ENCODE measurements at places on chromosomes 2 and 18.

DNA sequence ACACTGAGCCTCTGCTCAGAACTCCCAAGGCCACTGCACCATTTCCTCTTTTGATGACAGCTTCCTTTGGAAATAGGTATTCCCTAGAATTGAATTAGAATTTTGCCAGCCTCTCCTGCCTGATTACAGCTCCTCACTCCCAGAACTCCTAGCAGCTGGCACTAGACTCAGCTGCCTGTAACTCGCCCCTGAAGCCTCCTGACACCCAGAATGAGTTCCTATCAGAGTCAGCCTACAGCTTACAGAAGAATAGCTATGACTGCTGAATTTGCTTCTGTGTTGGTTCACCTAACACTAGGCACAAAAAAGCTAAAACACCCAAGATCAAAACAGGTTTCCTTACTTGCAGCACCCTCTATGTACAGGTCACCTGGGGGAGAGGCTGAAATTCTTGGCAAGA, 108.2 kb upstream of the PTPRM start:
- no peak for DNase-seq

DNA sequence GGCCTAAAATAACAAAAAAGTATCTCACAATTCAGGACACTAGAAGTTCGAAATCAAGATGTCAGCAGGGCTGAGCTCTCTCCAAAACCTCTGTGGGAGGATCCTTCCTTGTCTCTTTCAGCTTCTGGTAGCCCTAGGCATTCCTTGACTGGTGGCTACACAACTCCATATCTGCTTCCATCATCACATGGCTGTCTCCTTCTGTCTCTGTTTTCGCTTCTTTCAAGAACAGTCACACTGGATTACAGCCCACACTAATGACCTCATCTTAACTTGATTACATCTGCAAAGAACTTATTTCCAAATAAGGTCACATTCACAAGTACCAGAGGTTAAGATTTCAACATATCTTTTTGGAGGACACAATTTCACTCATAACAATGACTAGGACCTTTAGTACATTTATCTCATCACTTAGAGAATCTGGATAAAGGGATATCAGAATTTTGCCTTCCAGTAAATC, 275.2 kb downstream of the IRS1 start:
- no peak for DNase-seq

- DNase-seq: no peak
These were observed 40.6 kb downstream of the EHD3 start for GRCh38 chr2:31274401-31275075.

DNA sequence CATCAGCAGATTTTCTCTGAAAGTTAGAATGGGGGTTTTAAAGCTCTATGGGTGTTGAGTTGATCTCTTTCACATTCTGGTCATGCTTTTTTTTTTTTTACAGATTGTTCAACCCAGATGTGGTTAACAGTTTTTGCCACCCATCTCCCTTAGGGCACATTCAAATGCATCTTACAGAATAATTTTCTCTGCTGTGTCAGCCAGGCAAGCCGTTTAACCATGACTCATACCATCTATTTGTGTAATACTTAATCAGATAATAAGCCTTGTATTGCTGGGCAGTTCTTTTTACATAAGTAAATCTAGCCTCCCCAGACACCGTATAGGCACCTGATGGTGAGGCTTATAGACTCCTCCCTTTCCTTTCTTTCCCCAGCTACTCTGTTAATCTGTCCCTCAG, 62.0 kb downstream of the TGIF1 start:
- DNase-seq: no peak

DNA sequence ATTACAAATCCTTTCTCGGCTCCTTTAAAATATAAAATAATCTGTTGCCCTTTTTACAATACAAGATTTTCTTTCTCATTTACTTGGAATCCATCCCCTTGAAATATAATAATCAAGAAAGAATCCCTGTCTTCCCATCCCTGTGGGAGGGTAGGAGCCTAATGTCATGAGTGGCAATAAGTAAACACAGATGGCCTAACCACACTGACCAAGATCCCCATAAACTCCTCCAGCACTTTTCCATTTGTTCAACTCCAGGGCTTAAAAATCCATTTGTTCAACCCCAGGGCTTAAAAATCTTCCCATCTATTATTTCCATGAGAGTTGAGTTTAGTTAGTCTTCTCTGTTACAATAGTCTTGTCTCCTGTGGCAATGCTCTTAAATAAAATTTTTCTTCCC, 297.6 kb downstream of the CDH7 start:
- no peak for DNase-seq

DNA sequence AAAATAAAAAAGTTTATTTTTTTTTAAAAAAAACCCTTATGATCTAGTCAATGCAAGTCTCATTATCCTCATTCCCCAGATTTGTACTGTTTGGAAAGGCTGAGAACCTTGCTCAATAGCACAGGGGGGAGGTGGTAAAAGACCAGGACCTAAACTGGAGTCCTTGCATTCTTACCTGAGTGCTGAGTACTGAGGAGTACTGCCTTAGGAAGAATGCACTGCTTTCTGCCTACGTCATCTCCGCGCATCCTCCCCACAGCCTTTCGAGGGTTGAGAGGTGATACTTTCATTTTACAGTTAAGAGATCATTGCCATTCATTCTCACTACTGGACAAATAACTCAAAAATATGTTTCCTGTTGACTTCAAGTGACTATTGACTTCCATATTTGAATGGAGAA, 73.8 kb downstream of the MAP3K20 start:
- no peak for DNase-seq

- no peak for DNase-seq
These were observed 68.3 kb downstream of the TNS1 start for GRCh38 chr2:217934321-217935131.

DNA sequence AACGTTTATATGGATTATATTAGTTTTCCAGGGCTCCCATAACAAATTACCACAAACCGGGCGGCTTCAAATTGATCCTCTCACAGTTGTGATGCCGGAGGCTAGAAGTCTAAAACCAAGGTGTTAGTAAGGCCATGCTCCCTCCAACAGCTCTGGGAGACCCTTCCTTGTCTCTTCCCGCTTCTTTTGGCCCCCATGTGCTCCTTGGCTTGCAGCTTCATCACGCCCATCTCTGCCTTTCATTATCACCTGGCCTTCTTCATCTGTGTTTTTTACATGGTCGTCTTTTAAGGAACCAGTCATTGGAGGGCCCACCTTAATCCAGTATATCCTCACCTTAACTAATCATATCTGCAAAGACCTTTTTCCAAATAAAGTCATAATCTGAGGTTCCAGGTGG, 13.9 kb downstream of the MAPRE2 start:
- no peak for DNase-seq

DNA sequence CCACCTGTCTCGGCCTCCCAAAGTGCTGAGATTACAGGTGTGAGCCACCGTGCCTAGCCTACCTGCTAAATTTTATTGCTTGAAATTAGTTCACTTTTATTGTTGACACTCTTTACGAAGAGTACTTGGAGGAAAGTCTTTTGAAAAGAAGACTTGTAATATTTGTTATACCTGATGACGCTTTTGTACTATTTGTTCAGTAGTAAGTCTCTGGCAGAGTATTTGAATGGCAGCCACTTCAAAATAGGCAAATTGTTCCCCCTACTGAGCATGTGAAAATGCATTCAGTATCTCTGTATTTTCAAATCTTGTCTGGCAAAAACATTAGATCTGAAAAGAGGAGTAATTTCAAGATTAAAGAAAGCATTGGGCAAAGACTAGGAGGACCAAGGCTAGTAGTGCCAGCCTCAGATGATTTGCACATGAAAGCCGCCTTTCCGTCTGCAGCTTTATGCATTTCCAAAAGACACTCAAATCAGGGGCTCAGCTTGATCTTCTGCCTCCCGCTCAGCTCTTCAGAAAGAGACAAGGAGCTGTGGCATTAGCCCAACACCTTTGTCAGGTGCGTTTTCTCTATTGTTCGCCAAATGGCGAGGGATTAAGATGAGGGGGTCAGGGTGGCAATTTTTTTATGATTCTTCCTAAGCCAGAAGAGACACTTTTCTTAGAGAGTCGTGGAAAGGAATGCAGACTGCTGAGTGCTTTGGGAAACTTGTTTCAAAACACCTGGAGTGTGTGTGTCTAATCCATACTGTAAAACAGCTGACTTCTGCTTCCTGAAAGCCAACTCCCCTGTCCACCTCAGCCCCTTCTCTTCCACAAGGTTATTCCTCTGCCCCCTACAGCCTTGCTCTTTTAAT, 18.8 kb upstream of the FOXI3 start:
- DNase-seq: no peak

- DNase-seq: no peak
These were observed 492.4 kb downstream of the PLCL1 start for GRCh38 chr2:198296665-198297308.

- DNase-seq: no peak
These were observed 100.2 kb downstream of the DYNC1I2 start for GRCh38 chr2:171787333-171788072.

All from mesenteric fat pad (tissue), 1 donor.